Stimulated activated CD4-positive, alpha-beta T cell treated with anti-CD3 and anti-CD28 coated beads, Interleukin-4, amount 100 ng/mL, for 48 hours (primary cell): ENCODE measurements at places on chromosomes 12 and 14.
A peak's percentile ranks its signal among the peaks of the same experiment; 100 is the strongest.

DNA sequence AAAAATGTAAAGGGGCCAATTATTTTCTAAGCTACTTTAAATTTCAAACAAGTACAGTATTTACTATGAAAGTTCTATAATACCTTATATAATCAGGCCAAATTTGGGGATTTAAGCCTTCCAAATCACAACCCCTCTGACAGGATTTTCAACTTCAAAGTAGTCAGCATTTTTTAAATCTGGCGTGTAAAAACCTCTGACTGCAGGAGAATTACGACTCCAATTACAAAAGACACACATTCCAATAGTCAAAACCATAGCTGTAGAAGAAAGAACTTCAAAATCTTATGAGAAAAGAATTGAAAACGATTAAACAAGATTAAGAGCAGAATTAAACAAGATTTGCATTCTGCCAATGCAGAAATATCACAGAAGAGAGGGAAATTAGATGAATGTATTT, 12.7 kb downstream of the OSBPL8 start:
- no peak for DNase-seq

DNA sequence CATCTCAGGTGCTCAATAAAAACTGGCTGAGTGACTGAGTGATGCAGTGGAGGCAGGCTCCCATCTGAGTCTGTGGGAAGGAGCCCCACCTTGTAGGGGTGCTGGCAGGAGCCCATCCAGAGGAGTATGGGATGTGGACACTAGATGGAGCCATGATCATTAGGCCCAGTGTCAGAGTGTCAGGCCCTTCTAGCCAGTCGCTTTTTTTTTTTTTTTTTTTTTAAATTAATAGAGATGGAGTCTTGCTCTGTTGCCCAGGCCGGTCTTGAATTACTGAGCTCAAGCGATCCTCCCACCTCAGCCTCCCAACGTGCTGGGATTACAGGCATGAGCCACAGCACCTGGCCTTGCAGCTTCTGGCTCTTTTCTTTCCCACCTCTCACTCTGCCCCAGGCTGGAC, 11.5 kb downstream of the RITA1 start:
- peak; percentile 48 for DNase-seq

GRCh38 chr14:106551265-106551664, 1024.9 kb downstream of the TMEM121 start:
- no peak for DNase-seq

- DNase-seq = no peak
Measured at GRCh38 chr14:65304963-65305362, 107.6 kb upstream of the FUT8 start.

- no peak for DNase-seq
Measured at GRCh38 chr12:4540638-4541037, 1.9 kb downstream of the RAD51AP1 start.

DNA sequence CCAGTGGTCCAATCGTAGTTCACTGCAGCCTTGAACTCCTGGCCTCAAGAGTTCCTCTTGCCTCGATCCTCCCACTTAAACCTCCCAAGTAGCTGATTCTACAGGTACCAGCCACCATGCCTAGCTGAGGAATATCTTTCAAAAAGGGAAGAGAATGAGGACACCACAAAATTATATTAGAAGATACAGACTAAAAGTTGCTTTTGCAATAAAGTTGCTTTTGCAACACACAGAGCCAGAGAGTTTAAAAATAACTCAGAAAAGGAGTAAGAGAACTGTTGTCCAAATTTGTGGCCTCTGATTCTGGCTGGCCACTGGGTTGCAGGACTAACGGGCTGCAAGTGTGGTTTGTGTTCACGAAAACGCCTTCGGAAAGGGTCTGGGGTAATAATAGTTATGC, 19.8 kb downstream of the TMEM253 start:
- DNase-seq = no peak

- DNase-seq = no peak
Measured at GRCh38 chr14:88129306-88130056, 124.5 kb downstream of the GPR65 start.

DNA sequence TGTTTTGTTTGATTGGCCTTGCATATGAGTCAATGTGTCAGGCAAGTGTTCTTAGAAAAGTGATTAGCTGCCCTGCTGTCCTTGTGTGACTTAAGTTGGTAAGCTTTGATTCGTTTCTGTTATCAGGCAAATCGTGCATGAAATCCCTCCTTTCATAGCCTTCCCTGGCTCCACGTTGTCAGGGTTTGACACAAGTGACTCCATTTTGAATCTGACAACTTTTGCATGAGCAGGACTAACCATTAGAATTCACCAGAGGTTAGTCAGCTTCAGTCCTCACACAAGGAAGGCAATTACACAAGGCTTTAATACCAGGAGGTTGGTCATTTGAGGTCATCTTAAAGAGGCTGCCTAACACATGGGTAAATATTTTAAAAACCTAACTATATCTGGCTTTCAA, 68.2 kb downstream of the GPATCH2L start:
- DNase-seq = no peak

GRCh38 chr14:105864651-105865265, 338.4 kb downstream of the TMEM121 start:
- no peak for DNase-seq

GRCh38 chr12:113103756-113104450, 31.7 kb downstream of the RASAL1 start:
- peak; percentile 53 for DNase-seq

- DNase-seq = no peak
Measured at GRCh38 chr12:93135286-93136239, 206.5 kb upstream of the EEA1 start.

GRCh38 chr12:131894981-131895639, 688 bp downstream of the ULK1 start:
- DNase-seq = no peak

GRCh38 chr14:39320318-39320717, 86.6 kb downstream of the MIA2 start:
- DNase-seq = no peak

- DNase-seq = no peak
Measured at GRCh38 chr12:42483521-42483790, 106.1 kb downstream of the PRICKLE1 start.

- no peak for DNase-seq
Measured at GRCh38 chr14:103123634-103124500, 606 bp downstream of the TNFAIP2 start.

DNA sequence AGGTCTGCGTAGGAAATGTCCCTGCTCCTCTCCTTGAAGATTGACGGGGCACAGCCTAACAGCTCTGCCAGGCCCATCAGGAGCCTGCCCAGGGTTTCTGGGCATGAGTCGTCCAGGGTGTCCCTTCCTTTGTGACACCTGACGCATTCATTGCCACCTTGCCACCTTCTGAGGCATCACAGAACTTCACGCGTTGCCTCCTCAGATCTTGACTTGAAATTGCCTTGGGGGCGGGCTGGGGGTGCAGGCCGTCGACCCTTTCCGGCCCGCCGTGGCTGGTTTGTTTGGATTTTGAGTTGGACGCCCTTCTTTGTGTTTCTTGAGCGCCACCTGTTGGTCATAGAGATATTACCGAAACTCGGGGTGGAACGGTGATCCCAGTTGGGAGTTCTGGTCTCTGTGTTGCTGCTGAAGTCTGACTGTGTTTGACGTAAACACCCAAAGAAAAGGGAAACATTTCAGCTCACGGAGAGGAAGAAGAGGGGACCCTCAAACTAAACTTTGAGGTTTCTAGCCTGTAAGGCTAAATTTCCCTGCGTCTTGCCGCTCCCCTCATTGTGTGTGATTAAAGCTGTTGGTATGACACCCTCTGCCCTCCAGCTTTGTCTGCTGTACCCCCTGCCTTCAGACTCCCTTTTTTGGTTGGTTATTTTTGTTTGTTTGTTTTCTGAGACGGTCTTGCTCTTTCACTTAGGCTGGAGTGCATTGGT, 44.6 kb downstream of the MLXIP start:
- DNase-seq = peak; percentile 56

DNA sequence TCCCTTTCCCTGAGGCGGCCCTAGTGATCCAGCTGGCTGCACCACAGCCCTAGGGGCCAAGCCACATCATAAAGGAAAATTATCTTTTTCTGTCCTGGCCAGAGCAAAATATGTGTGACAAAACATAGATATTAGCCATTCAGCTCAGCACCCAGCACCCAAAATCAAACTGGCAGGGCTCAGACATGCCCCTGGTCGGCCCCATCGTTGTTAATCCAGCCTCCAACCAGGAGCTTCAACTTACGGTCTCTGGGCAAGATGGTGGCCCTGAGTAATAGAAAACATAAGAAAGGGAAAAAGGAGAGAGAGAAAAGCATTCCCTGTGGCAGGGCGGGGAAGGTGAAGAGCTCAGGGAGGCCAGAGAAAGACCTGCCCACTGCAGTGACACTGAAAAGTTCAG, 111.9 kb downstream of the EML1 start:
- DNase-seq = no peak

- no peak for DNase-seq
Measured at GRCh38 chr14:100138082-100138787, 21.2 kb downstream of the DEGS2 start.

DNA sequence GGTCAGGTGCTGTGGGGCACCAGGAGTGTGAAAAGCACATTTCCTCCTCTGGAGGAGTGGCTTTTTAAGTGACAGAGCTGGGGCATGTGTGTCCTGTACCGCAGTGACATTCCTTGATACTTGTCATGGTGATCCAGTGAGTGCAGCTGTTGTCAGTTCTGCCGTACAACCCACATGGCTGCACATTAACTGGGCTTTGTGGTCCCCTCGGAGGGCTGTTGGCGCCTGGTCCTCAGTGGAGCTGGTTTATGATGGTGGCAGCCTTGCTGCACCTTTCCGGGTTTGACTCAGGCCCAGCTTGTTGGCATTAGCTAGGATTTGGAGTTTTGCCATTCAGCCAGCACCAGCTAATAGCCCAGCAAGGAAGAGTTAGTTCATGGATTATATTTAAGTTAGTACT, 77.0 kb downstream of the SLC25A47 start:
- DNase-seq = no peak

GRCh38 chr14:22886500-22887259, 3.7 kb downstream of the REM2 start:
- DNase-seq = peak; percentile 60

DNA sequence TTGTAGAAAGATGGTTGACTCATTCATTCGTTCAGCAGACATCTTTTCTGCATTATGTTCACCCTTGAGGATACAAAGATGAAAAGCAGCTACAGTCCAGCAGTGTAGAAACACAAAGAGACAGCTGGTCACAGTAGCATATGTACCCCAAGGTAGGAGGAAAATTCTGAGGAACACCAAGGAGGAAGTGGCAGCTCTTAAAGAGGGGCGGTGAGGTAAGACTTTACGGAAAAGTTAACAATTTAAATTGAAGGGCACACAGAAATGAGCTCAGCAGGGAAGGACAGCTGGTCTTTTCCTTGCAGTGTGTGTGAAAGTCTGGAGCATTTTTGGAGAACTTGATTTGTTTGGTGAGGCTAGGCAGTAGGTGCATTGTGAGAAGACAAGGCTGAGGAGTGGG, 3.5 kb downstream of the SLC35E3 start:
- DNase-seq = no peak

DNA sequence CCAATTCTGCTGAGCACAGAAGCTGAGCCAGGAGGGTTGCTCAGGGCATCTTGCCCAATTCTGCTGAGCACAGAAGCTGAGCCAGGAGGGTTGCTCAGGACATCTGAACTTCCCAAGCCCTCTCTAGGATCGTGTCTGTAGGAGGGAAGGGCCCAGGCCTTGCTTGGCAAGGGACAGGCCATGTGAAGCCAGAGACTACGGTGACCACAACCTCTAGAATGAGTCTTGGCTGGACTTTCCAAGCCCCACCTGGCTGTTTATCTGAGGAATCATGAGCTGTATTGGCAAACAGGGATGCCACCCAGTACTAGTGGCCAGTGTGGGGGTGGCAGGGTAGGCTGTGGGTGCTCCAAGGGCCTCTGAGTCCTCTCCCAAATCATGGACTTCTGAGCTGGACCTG, 7.7 kb upstream of the SERPINA6 start:
- no peak for DNase-seq

DNA sequence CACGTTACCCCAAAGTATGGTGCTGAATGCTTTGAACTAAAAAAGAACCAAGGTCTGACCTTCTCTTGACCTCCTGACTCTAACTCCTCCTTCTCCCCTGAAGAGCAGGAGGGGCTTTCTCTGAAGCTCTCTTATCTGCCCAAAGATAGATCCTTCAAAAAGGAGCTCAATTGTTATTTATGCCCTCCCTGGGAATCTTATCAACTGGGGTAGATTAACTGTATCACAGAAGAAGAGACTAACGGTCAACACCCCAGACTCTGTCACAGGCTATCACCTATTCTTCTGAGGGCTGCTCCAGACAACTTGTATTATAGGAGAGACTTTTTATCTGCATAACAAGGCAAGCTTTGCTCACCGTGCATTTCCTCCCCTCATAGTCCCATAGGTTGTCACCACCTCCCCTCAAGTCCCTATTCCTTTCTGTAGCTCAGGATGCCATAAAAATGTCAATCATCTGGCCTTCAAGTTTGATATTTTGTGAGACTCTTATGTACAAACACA, 86.6 kb downstream of the PAPLN start:
- DNase-seq = no peak

GRCh38 chr12:126480451-126480850, 1415.2 kb downstream of the AACS start:
- no peak for DNase-seq

DNA sequence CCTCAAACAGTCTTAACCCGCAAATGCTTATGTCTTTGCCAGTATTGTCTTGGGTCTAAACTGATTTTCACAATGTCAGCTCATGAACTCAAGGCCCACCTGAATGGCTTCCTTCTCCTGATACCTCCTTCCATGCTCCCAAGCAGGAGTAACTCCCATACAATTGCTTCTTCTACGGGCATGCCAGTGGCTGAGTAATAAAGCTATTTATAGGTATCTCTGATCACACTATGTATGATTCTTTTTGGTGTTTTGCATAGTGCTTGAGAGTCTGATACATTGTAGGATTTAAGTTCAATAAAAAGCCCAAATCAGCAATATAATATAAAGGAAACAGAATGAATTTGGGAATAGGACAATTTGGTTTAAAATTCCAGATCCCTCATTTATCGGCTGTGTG, 235.0 kb upstream of the DCN start:
- no peak for DNase-seq

- no peak for DNase-seq
Measured at GRCh38 chr12:53624458-53624857, 1.7 kb downstream of the ATF7 start.

GRCh38 chr12:31011746-31012566, 61.7 kb upstream of the DDX11 start:
- no peak for DNase-seq

DNA sequence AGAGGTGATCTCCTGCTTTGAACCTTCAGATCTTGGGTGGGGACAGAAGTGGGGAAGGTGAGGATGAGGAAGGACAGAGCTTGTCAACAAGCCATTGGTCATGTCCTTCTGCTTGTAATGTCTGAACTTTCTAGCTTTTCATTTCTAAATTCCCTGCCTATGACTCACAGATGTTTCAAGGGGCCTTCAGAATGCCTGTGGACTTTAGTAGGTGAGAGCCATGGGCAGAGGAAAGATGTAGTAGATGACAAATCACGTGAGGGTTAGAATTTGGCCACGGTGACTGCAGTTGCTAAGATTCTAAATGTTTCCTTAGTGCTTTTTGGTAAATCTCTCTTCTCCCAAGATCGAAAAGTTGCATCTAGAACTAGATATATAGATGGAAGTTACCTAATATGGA, 18.7 kb upstream of the CREBL2 start:
- no peak for DNase-seq

- DNase-seq = no peak
Measured at GRCh38 chr14:84806622-84807021, 723.3 kb upstream of the FLRT2 start.

- DNase-seq = no peak
Measured at GRCh38 chr12:47722941-47723631, 2.2 kb downstream of the ENDOU start.

GRCh38 chr14:72612041-72612440, 281.9 kb downstream of the DPF3 start:
- no peak for DNase-seq

GRCh38 chr14:90604356-90604755, 207.5 kb downstream of the CALM1 start:
- DNase-seq = no peak

GRCh38 chr14:76963372-76963771, 65.1 kb downstream of the IRF2BPL start:
- DNase-seq = no peak
